Renal cortical epithelial cell (primary cell): ENCODE measurements at places on chromosomes 3 and 15. TPM values are rescaled to one million over a fixed set of nuclear protein-coding genes. Genes with fewer than 3 reads are reported as not detected.

The CTXN2 gene
- 0.05 TPM in 1 of 2 replicates, not detected in the other for total RNA-seq

DNA sequence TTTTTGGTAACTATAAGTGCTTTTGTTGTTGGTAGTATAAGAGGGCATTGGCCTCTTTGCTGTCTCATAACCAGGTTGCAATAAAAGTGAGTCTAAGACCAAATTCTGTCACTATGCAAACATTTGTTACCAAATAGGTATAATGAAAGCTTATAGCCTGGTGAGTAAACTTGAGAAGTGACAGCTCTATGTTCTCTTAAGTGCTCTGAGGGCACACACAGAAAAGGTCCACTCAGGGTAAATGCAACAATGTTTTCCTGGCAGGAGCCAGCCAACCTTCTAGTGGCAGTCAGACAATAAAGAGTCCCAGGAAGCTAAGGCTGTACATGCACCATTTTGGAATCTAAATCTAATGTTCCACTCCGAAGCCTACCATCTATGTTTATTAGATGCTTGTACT, 262.1 kb upstream of the TGFBR2 start:
- peak; percentile 89 for DNase-seq

DNA sequence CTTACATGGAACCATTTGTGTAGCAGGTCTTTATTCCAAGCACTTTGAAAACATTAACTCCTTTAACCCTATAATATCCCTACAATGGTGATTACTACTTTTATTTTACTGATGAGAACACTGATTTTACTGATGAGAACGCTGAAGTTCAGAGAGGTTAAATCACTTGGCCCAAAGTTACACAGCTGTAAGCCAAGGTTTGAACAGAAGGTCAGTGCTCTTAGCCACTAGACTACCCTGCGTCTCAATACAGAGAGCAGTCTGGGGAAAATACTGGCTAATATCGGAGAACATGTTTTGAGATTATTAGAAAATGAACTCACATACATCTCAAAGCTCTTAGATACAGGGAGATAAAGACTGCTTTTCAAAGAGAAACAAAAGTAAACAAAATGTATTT, 827.2 kb downstream of the FHIT start:
- no peak for DNase-seq

DNA sequence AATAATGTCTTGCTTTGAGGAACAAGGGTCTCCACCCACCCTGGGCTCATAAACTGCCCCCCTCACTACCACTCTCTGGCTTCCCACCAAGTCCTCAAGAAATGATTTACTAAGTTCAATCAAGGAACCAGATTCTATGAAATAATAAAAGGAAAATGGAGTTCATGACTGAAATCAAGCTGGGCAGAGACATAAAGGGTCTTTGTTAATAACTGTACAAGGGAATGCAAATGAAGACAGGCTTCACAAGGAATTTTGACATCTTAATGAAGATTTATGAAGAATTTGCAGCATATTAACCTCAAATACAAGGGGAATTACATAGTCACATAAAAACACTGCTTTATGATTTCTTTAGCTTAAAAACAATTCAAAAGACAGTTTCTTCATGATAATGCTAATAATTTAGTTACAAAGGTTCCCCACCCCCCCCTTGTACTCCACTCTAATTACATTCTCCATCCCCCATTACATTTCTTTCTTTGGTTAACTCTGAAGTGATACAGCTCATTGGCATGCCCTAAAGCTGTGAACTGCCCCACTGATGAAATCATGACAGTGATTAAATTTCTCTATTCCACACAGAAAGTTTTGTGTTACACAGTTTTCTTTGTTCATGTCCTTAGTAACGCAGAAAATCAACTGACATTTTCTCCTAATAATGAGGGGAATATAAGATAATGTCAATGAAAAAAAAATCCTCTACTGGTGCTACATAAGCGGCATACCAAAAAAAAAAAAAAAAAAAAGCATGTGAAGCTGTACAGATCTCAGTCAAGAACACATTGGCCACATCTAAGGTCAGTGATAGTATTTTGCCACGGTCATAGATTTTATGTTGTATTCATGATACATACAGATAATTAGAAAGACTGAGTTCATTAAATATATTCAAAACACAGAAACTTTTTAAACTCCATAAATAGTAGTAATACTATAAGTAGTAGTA, 54.4 kb downstream of the WWTR1 start:
- DNase-seq: peak; percentile 87

DNA sequence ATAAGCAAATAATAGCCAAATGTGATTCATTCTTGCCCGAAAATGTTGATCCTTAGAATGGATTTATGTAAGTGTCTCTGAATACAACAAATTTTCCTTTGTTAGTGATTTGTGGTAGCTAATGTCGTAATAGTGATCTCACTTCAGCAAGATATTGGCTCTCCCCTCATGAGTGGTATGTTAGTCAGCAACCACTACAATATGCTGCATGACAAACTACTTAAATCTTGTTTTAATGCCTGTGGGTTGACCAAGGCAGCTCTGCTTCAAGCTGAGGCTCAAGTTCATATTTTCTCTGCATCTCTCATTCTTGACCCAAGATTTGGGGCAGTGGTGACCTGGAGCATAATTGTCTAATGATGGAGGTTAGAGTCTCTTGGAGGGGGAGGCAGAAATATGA, 49.8 kb upstream of the GALNT15 start:
- DNase-seq: peak; percentile 97
